Stimulated activated CD8-positive, alpha-beta memory T cell treated with anti-CD3 and anti-CD28 coated beads, Interleukin-4, amount 100 ng/mL, for 24 hours (primary cell): ENCODE measurements at places on chromosomes 16 and 17.

DNA sequence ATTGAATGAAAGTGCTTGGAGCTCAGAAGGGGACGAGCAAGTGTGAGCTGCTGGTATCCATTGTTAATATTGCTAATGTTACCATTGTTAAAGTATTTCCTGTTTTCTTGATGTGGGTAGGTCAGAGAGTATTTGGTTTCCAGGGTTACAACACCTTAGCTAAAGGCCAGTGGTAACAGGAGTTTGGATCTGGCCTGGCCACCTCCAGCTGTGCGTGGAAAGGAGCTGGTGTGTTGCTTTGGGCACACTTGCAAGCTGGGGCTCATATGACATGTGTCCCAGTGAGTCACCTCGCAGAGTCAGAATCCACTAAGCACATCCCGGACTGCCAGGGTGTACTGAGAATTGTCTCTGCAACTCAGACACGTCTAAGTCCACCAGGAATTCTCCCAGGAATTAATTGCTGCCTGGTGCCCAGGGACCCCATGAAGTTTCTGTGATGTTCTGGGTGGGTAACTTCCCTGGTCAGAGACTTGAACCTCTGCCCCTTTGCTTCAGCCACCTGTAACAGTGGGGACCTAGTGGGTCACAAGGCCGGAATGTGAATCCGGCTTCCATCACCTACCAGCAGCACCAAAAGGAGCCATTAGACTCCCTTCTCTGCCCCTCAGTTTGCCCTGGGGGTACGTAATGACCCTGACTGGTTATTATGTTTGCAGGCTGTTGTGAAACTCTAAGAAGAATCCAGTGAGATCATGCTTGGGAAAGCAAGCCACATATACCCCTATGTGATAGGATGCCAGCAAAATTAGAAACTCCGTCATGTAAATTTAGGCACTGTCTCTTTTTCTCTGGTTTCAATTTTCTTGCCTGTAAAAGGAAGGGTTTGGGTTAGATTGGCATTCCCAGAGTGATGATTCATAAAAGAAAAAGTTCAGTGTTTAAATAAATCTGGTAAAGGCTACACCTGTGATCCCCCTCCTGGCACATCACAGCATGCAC is 12.8 kb downstream of the SLC6A2 start:
- DNase-seq = no peak

DNA sequence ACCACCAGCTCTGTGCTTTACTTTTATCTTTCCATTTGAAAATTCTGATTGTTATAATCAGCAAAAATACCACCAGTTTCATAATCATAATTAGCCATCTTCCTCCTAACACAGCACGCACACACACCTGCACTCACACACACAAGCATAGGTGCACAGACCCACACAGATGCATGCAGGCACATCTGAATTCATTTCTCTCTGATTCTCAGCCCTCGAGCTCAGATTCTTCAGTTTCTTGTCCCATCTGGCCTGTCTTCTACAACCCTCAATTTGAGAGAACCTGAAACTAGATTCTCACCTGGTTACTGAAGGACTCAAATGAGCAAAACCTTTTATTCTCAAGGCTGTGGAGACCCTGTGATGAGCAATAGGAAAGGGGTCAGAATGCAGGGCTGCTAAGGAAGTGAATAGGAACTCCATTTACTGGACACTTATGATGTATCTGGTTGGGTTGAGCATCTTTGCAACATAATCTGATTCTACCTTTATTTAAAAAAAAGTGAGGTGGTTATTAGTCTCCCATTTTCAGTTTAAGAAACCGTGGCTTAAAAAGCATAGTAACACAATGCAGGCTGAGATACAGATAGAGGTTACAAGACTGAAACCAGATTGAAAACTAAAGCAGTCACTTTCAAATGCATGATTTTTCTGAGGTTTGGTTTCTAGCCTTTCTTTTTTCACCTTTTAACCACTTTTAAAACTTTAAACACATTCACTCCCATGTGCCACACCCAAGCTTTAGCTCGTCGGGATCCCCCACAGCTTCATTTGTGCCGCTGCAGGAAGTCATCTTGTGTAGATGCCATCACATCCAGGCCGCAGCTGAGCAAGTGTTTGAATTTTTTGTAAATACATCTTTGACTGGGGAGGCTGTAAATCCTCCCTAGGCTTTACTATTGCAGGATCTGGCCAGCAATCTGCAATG is 9.4 kb downstream of the KRT33A start:
- DNase-seq = no peak

DNA sequence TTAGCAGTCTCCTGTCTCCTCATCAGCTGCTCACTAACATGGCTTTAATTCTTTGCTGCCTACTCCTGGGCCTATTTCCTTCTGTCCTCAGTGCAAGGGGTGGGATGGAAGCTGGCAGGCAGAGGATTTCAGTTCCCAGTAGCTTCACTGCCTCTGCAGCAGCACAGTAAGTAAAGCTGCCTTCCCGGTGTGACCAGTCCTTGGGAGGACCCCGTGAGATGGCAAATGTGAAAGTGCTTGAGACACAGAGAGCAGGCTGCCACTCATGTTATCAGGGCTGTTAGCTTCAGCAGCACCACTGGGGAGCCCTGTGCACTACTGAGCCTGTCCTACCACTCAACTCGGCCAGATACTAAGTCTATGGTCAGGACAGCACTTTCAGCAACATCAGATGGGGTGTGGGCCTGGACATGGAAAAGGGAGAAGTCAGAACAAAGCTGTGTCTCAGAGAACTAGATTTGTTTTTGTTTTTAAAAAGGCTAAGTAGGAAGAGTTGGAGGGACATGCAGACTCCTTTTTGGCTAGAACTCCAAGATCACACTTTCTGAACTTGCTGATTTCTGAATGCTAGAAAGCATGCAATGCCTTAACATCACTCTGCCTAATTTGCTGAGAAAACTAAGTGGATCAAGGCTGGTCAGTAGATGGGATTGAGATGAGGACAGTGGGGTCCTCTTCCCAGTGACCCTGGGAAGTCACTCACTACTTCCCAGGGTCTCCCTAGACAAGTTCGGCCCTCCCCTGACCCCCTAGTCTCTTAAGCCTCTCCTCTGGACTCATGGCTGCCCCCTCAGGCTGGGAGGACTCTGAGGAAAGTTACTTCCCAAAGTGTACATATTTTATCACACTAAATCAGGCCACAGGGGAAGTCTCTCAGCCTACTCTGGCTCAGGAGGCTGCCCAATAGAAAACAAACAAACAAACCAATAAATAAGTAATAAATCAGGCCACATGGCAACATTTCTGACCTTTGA is 1.1 kb downstream of the ACSF2 start:
- DNase-seq = no peak

GRCh38 chr16:73713251-73713650 is 583.4 kb upstream of the PSMD7 start:
- DNase-seq = no peak
